ENCODE measurements at places on chromosomes 1 and 21. TPM values are rescaled to one million over a fixed set of nuclear protein-coding genes. Genes with fewer than 3 reads are reported as not detected.

Gene TFF3
- 16.3 TPM for total RNA-seq

Gene PM20D1
- 13.0 TPM for total RNA-seq

Gene ATP5PO
- total RNA-seq = 85.0 TPM

GRCh38 chr1:180152588-180152987 is 2.1 kb upstream of the QSOX1 start:
- H3K36me3 ChIP-seq = no peaks in the 10 kb centered on the region
- no peaks in the 10 kb centered on the region for H3K27me3 ChIP-seq
- H3K4me3 ChIP-seq = no peak overlapping the region
- no peak for DNase-seq
- H3K4me1 ChIP-seq = peaks cover 34% of the 10 kb centered on the region

- no peaks in the 10 kb centered on the region for H3K36me3 ChIP-seq
- peaks cover 4% of the 10 kb centered on the region for H3K27me3 ChIP-seq
- no peak overlapping the region for H3K27ac ChIP-seq
- no peak overlapping the region for H3K4me3 ChIP-seq
- no peak for DNase-seq
- H3K4me1 ChIP-seq = no peaks in the 10 kb centered on the region
These were observed 28.9 kb downstream of the RUNX3 start for GRCh38 chr1:24900985-24901781.

DNA sequence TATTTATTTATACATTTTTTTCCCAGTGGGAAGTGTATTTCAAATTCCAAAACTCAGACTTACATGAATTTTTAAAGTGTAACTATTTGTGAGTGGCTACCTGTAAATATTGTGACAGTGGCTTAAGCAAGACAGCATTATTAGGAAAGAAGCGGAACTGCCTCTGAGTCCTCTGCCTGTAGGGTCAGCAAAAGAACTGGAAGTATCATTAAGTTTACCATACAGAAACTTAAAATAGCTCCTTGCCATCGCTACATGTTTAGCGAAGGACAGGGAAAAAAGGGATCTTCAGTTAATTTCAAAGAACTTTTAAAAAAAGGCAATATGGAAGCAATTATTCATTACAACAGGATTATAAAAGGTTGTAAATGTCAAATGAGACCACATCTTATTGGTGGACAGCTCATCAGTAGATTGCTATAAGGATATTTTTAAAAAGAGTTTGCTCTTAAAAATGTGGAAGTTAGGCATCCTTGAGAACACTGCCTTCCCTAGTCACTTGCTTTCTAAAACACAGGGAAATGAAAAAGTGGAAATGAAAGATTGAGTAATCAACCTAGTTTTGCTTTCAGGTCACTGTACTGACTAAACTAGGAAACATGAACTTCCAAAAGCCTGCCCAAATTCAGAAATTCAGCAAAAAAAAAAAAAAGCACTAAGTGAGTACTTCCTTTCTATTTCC is 39.2 kb downstream of the NSL1 start:
- peak overlapping the region; percentile 37 for H3K27ac ChIP-seq
- H3K4me1 ChIP-seq = peaks cover 3% of the 10 kb centered on the region
- DNase-seq = no peak
- H3K36me3 ChIP-seq = no peaks in the 10 kb centered on the region

GRCh38 chr1:205543351-205544301 is 39.2 kb downstream of the CDK18 start:
- H3K36me3 ChIP-seq = no peaks in the 10 kb centered on the region
- H3K4me3 ChIP-seq = no peak overlapping the region
- peak; percentile 54 for DNase-seq
- no peaks in the 10 kb centered on the region for H3K27me3 ChIP-seq

DNA sequence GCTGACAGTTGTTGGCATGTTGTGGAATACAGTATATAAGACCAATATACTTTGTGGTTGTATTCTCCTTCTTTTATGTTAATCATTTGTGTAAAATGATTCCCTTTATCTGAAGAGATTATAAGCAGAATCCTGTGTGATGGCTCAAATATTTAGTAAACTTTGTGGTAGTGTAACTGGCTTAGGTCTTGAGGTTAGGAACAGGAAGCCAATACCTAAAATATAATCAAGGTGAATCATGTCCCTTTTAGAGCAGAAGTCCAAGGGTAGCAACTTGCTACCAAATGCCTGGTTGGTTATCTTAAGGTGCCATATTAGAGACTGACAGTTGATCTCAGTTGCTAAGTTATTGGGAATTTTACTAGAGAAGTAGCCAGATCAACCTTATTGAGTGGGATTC is 398.5 kb upstream of the ADAMTS5 start:
- no peak overlapping the region for H3K4me3 ChIP-seq
- no peak overlapping the region for H3K27ac ChIP-seq
- H3K4me1 ChIP-seq = no peaks in the 10 kb centered on the region
- DNase-seq = no peak
- H3K36me3 ChIP-seq = no peaks in the 10 kb centered on the region

DNA sequence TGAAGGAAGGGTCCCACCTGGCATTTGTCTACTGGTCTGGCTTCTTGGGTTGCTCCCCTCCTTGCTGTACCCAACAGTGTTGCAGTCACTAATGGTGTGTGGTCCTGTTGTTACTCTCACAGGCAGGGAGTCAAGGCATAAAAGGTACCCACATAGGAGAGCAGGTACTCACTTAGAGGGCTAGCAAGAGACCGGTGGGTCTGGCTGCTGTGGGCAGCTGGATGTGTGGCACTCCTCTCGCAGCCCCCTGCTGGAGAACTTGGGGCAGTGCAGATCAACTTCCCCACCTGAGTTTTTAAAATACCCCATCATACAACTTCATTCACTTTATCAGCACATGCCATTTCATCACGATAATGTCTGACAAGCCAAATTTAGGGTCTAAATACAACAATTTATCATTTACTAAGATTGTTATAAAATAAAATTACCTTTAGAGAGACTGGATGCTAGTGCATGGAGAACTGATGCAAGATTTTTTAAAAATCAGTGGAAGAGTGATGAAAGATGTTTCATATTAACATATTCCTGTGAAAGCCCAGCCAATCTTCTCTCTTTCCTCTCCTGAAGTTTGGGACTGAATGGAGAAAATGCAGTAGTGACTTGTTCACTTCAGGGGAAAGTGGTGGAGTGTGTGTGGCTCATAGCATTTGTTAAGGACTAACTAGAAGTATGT is 42.8 kb downstream of the ACP6 start:
- no peaks in the 10 kb centered on the region for H3K36me3 ChIP-seq
- H3K4me3 ChIP-seq = no peak overlapping the region
- H3K27ac ChIP-seq = no peak overlapping the region
- H3K4me1 ChIP-seq = no peaks in the 10 kb centered on the region

DNA sequence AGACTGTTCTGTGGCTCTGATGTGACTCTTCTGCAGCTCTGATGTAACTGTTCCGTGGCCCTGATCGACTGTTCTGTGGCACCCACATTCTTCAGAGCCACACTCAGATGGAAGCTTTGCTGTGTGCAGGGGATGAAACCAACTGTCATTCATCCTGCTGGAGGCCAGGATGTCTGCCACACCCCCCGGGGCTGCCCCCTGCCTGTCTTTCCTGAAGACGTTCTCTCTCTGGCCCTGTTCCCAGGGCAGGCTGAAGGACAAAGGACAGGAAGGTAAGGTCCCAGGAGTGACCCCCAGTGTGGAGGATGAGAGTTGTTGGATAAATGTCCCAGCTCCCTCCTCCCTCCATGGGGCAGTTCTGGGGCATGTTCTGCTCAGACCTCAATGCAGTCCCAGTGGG is 29.4 kb upstream of the UMODL1 start:
- H3K27me3 ChIP-seq = no peaks in the 10 kb centered on the region
- no peak for DNase-seq

- no peaks in the 10 kb centered on the region for H3K27me3 ChIP-seq
- no peak overlapping the region for H3K4me3 ChIP-seq
- H3K36me3 ChIP-seq = no peaks in the 10 kb centered on the region
- H3K4me1 ChIP-seq = no peaks in the 10 kb centered on the region
- H3K27ac ChIP-seq = no peak overlapping the region
These were observed 51.9 kb upstream of the C8B start for GRCh38 chr1:57017717-57018116.

All from body of pancreas (tissue), 4 donors.